ENCODE measurements at places on chromosomes 5 and 9. TPM values are rescaled to one million over a fixed set of nuclear protein-coding genes. Genes with fewer than 3 reads are reported as not detected.

Gene SLC34A3
- total RNA-seq: not detected

Gene ITGA1
- total RNA-seq: 222 TPM

Gene CDH18
- not detected for total RNA-seq

Gene TCERG1
- total RNA-seq: 67.3 TPM

Gene BRD9
- total RNA-seq: 21.4 TPM

Gene FRRS1L
- 3.3 TPM for total RNA-seq

Gene TMOD1
- 35.3 TPM for total RNA-seq

Gene INSYN2B
- 0.16 TPM for total RNA-seq

Gene UBE2QL1
- total RNA-seq: 5.5 TPM

Gene LCN15
- not detected for total RNA-seq

Gene PCDHA4
- total RNA-seq: 1.1 TPM

Gene TAF11L10
- not detected for total RNA-seq

- no peak for DNase-seq
Observed at GRCh38 chr9:79913867-79914266, 342.1 kb downstream of the TLE4 start.

DNA sequence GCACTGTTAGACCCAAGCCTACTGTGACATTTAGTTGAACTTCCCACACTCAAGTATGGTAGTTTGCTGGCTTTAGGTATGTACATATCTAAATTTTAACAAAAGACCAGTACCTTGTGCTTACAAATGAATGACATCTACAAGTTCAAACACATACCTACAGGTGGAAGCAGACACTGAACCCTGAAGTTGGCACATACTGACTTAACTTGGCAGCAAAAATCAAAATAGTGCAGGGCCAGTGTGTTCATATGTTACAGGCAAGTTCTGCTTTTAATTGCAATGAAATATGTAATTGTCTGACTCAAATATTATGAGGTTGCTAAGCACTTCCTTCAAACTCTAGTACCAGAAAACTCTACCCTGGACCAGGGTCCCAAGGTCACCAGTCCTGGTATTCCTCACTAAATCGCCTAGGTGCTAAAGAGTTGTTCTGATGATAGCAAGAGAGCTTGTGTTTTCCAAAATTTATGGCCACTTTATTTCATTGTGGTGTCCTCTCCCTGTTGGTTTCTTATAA lies 77.4 kb downstream of the MEGF10 start:
- no peak for DNase-seq

- no peak for DNase-seq
Observed at GRCh38 chr5:102529031-102529430, 30.2 kb upstream of the SLCO6A1 start.

- DNase-seq: no peak
Observed at GRCh38 chr5:103624035-103624480, 61.5 kb upstream of the NUDT12 start.

GRCh38 chr5:15791274-15791673 lies 291.3 kb downstream of the FBXL7 start:
- no peak for DNase-seq

DNA sequence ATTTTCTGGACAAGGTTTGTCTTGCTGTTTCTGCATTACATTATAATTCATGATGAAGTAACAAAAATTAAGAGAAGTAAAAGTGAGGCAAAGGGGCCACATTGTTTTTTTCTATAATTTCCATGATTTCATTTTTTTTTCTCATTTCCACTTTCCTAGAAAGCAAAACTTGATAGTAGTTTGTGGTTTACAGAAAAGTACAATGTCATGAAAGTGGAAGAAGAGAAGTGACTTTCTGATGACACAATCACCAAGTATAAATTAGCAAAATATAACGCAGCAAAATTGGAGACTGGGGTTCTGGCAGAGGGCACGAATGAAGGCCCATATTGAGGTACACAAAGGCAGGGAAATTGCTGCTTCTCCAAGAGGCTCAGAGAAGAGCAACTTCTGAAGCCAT lies 5.0 kb upstream of the IFNA14 start:
- no peak for DNase-seq

GRCh38 chr9:89667726-89668125 lies 62.9 kb downstream of the GADD45G start:
- no peak for DNase-seq

DNA sequence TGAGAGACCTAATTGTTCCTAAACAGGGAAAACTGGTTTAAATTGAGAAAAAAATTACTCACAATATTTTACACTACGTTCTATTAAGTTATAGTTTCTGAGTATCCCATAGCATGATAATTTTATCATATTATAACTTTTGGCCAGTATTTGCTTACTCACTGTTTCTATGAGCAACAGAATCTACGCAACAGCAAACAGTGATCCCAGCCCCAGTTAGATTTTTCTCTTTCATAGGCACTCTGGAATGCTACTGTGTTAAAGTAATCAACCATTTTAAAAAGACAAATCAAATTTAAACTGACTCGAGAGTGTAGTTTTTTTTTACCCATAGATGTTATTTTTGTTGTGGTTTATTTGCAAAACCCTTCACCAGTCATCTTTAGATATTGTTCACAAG lies 107.2 kb downstream of the XRCC4 start:
- DNase-seq: no peak

- DNase-seq: no peak
Observed at GRCh38 chr5:152086668-152087067, 162.0 kb upstream of the GLRA1 start.

DNA sequence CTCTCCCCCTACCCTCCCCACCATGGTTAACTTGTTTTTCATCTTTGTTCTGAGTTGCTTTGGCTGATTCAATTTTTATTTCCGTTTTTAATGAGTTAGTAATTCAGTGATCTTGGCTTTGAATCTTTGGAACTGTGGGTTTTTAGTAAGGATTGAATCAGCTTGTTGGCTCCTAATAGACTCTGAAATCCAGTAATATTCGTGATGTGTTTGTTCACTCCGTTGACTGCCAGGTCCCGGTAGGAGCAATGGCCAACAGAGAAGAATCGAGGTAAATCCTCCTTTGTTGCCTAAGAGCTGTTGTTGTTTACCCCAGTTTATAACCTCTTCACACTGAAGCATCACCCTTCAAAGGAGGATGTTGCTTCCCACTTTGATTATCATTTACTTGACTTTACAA lies 92.7 kb downstream of the PCSK1 start:
- DNase-seq: no peak

GRCh38 chr5:439181-439580 lies 3.8 kb upstream of the EXOC3 start:
- peak; percentile 37 for DNase-seq

GRCh38 chr5:80825786-80826460 lies 134.2 kb upstream of the RASGRF2 start:
- no peak for DNase-seq

GRCh38 chr9:33737811-33738606 lies 57.4 kb upstream of the PRSS3 start:
- DNase-seq: no peak

- DNase-seq: no peak
Observed at GRCh38 chr9:131238402-131239021, 37.8 kb downstream of the FAM78A start.

DNA sequence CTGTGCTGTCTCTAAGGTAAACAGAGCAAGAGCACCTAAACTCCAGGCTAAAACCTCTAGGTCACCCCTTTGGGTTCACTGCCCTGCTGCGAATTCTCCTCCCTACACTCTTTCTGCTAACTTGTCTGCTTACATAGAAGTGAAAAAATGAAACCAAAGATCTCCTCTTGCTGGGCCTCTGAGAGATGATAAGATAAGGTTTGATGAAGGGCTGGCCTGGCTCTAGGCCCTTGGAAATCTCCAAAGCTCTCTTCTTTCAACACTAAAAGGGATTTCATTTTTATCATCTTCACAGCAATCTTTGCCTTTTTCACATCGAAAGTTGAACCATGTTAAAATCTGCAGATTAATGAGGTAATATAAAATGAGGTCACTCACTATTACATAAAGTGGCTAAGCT lies 450.8 kb upstream of the TLE4 start:
- DNase-seq: no peak

DNA sequence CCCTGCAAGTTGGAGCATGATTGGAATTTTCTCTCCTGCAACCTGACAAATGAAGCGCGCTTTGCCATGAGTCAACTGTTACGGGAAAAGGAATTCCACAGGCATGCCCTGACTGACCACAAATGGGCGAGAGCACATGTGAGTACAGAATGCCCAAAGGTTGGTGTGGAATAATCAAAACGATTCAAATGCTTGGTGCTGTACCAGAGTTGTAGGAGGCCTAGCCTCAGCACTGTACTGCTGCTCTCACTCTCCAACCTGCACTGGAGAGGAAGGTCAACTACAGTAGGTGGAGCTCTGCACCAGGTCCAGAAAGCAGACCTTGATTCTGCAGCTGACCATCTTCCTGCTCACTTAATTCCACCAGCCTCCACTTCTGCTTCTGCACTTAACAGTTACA lies 406.9 kb upstream of the ACTBL2 start:
- no peak for DNase-seq

DNA sequence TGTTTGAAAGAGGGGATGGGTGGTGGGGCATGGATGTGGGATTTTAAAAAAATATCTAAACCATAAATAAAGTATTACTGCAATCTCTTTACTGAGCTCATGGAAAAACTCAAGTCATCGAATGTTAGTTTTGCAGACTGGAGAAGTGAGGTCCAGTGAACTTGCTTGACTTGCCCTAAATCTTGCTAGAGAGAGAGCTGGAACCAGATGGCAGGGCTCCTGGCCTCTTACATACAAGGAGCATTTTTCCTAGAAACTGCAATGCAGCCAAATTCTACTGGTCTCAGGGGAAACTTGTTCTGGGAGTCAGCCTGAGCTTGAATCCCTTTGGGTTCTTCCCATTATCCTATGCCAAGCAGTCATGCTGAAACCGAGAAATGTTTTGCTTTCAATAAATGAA lies 2.9 kb upstream of the TGFBI start:
- peak; percentile 77 for DNase-seq

GRCh38 chr9:34151398-34151797 lies 24.9 kb upstream of the DCAF12 start:
- no peak for DNase-seq

- DNase-seq: no peak
Observed at GRCh38 chr5:102818934-102819333, 63.8 kb downstream of the PAM start.

DNA sequence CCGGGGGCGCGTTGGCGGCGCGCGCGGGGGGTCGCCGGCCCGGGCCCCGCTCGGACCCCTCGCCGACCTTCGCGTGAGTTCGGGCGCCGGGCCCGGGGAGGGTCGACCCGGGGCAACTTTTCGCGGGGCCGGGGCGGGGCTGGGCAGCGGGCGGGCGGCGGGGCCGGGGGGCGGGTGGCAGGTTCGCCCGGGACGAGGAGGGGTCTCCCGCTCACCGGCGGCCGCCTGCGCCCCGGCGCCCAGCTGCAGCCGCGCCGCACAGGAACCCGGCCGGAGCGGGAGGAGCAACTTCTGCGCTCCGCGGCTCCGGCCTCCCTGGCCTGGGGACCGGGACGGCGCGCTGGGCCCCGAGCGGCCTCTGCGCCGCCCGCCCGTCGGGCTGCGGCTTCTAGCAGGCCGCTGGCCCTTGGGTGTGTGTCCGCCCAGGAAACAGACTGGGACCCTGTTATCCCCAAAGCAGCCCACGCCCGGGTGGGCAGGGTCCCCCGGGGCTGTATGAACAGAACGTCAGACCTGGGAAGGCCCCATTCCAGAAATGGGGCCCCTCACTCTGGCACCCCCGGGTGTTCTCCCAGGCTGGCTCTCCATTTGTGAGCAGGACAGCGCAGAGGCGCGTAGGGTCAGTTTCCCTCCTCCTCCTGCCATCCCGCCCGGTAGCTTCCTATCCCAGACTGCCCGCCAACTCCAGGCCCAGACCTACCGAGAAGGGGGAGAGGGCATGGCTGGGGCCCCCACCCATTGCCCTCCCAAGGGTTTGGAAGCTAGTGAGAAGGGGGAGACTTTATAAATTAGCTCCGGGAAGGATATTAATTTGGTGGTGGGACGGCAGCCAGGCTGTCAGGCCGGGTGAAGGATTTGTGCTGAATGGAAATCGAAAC lies 708 bp downstream of the RXRA start:
- DNase-seq: peak; percentile 76

GRCh38 chr9:129549139-129549538 lies 71.8 kb downstream of the C9orf50 start:
- DNase-seq: peak; percentile 61

DNA sequence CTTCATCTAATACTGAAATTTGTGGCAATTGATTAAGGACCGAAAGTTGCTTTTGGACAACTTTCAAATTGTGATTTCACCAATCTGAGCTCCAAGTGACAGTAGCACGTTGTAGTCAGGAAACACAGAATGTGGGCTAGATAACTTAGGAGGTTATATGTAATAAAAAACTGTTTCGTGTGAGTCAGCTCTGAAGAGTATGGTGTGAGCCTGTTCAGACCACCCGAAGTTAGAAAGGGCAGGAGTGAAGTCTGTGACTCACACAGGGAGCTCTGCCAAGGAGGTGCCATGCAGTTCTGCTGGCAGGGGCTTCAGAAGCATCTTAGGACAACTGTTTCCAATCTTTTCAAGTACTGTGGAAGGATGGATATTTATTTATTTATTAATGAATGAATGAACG lies 16.4 kb upstream of the ZBTB34 start:
- DNase-seq: no peak

DNA sequence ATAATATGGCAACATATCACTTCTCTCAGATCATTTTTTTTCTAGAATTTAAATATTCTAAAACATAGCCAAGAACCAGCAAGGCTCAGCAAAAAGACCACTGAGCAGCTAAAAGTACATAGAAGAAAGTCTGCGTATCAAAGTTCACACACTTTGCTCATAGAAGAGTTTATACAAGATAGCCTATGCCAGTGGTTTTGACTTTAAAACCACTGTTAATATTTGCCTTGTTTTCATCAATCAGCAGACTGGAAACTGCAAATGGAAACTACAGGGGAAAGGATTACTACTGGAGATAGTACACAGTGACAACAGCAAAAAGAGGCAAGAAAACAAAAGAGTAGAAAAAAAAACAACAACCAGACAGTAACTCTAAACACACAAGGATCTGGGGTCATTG lies 483.3 kb downstream of the ZSWIM6 start:
- DNase-seq: no peak

GRCh38 chr9:128225770-128226411 lies 22.7 kb downstream of the DNM1 start:
- DNase-seq: no peak

DNA sequence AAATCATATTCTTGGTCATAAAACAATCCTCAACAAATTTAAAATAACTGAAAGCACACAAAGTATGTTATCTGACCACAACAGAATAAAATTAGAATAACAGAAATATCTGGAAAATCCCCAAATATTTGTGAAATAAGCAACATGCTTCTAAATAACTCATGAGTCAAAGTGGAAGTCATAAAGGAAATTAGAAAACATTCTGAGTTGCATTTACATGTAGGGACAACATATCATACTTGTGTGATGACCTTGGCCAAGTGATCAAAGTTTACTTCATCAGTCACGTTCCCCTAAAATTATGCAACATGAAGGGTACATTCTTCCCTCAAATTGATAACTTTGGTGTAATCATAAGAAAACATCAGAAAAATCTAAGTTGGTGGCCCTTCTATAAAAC lies 64.7 kb downstream of the CSF2 start:
- DNase-seq: no peak

- DNase-seq: no peak
Observed at GRCh38 chr5:53882676-53883031, 322.2 kb downstream of the NDUFS4 start.

Measured in sigmoid colon (tissue), 7 donors.